B cell (primary cell): ENCODE measurements at places on chromosomes 5 and 9. TPM values are rescaled to one million over a fixed set of nuclear protein-coding genes. Genes with fewer than 3 reads are reported as not detected.

DNA sequence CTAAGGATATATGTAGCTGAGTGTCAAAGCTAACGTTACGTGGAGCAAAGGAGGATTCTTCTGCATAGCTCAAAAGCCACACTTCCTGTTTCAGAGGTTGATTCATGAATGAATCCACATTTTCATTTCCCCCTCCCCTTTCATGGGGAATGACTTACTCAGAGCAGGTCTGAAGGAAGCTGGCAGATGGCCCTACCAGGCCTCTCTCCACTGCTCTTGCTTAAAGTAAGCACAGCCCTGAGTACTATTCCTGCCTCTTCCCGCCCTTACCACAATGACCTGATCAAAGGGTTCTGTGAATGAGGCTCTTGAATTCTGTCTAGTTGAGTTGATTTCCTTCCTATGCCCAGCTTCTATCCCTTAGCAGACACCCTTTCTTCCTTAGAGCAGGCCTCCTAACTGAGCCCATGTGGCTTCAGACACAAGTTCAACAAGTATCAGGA, 6.3 kb downstream of the IGIP start:
- DNase-seq = no peak

GRCh38 chr9:75147638-75148037, 59.3 kb downstream of the OSTF1 start:
- no peak for DNase-seq

DNA sequence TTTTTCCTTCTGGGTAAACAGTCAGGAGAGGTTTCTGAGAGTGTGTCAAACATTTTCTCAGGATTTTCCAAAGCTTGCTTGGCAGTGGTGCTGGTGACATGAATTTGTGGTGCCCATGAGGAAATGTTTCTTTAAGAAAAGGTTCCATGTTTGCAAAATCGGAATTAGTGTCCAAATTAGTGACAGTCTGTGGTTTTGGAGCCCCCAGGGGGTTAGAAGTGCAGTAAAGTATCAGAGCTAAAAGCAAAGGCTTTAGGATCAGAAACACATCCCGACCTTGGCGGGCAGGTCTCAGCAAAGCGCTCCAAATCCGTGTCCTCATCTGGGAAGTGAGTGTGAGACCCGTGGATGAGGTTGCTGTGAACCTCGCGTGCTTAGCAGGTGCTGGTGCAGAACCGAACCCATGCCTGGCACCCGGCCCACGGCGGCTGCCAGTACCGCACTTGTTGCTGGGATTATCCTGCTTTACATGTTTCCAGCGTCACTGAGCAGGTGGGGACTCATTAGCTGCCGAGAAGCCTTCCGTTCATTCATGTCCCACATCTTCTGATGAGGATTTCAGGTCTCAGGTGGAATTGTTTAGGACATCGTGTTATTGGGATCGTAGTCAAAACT, 70.8 kb upstream of the COL5A1 start:
- no peak for DNase-seq

Gene SEMA4D
- total RNA-seq = 215 and 231 TPM in 2 replicates

Gene CCNJL
- 0.36 and 0.67 TPM in 2 replicates for total RNA-seq

Gene FOXI1
- not detected in 2 replicates for total RNA-seq

DNA sequence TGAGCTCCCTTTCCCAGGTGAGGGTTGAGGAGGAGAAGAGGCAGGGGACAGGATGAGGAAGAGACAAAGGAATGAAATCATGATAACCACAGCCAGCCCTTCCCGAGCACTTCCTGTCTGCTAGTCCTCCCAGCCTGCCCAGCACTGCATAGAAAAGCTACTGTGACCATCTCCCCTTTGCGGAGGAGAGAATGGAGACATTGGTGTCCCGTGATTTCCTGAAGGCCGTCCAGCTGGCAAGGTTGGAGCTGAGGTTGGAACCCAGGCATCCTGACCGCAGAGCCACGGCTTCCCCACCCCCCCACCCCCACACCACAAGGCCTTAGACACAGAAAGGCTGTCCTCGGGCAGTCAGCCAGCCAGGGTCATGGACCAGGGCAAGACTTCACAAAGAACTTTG, 131.1 kb upstream of the ICE1 start:
- no peak for DNase-seq

Gene CCDC180
- total RNA-seq = 7.1 and 14.1 TPM in 2 replicates

Gene CDH9
- total RNA-seq = not detected in 2 replicates

Gene EGFL7
- 0.34 TPM in 1 of 2 replicates, not detected in the other for total RNA-seq

GRCh38 chr5:154829589-154830218, 20.7 kb downstream of the FAXDC2 start:
- DNase-seq = no peak

GRCh38 chr5:91257301-91257700, 125.8 kb downstream of the ARRDC3 start:
- DNase-seq = no peak

Gene STPG3
- not detected in 2 replicates for total RNA-seq

DNA sequence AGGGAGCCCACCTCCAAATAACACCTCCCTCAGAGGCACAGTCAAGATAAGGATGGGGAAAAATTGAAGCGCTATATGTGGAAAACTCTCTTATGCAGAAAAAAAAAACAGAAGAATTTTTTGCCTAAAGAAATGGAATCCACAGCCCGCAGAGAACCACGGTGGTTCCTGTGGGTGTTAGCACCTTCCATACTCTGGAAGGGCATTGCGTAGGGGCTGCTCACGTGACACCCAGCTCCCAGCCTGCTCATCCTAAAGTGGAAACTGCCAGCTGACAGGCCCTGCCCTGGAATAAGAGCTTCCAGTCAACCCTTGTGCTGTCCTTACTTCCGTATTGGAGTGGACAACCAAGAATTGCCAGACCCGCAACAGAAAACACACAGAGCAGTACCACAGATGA, 142.5 kb downstream of the FSTL4 start:
- DNase-seq = no peak

DNA sequence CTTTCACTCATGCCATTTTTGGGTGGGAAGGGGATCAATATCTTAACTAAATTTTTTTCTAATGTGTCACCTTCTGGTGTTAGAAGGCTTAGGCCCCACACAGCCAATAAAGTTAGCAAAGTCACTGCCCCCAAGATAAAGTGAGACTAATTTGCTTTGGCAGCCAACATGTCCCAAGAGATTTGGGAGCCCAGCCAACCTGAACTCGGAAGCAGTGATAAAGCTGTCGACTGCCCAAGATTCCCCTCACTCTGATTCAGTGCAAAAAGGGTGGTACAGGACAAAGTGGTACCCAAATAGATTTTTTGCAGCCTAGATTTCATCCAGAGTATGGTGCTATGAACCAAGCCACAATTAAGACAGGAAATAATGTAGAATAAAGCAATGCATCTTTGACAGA, 572.5 kb upstream of the ARRDC3 start:
- no peak for DNase-seq

DNA sequence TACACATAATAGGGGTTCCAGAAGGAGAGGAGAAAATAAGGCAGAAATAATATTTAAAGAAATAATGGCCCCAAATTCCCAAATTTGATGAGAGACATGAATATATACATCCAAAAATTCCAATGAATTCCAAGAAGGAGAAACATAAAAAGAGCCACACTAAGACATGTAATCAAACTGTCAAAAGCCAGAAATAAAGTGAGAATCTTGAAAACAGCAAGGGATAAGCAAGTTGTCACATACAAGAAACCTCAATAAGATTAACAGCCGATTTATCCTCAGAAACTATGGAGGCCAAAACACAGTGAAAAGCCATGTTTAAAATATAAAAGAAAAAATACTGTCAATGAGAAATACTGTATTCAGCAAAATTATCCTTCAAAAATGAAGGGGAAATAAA, 14.5 kb downstream of the CATSPER3 start:
- no peak for DNase-seq

Gene PCDHB5
- total RNA-seq = not detected in 2 replicates

Gene LMBRD2
- total RNA-seq = 9.9 and 10.0 TPM in 2 replicates

DNA sequence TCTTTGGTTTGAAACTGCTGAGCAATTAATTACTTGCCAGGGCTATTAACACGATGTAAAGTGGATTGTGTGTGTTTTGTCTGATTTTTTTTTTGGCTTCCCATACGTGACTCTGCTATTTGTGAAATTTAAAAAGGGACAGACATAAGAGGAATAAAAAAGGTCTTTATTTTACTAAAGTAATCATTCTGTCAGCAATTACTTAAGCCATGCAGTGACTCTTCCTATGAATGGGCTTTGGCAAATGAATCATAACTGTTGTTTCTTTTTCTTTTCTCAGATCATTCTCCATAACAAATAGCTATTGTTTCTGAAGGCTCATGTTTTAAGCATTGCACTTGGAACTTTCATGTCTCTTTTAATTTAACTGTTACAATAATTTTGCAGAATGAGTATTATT, 461.3 kb upstream of the RORB start:
- no peak for DNase-seq

- DNase-seq = no peak
Observed at GRCh38 chr5:111730659-111731382, 26.2 kb downstream of the NREP start.

DNA sequence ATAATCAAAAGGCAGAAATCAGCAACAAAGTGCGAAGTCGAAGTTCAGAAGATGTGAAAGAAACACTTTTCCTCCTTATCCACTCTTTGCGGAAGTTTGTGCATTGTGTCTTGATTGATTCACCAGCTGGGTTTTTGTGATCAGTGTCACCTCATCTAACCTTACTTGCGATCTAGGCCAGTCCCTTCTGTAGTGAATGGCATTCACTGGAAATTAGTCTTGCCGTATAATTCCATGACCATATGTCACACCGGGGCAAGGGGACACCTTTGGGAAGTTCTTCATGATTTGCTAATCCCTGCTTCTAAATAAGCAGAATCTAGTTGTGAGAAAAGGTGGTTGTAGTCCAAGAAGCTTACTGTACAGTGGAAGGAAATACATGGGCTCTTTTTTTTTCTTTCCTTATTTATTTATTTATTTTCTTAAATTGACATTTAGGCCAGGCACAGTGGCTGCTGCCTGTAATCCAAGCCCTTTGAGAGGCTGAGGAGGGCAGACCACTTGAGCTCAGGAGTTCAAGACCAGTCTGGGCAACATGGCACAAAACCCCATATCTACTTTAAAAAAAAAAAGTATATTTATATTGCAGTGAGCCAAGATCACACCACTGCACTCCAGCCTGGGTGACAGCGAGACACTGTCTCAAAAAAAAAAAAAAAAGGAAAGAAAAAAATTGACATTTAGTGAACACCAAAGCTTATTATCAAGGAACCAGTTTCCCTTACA, 7.8 kb downstream of the RAI14 start:
- DNase-seq = no peak

DNA sequence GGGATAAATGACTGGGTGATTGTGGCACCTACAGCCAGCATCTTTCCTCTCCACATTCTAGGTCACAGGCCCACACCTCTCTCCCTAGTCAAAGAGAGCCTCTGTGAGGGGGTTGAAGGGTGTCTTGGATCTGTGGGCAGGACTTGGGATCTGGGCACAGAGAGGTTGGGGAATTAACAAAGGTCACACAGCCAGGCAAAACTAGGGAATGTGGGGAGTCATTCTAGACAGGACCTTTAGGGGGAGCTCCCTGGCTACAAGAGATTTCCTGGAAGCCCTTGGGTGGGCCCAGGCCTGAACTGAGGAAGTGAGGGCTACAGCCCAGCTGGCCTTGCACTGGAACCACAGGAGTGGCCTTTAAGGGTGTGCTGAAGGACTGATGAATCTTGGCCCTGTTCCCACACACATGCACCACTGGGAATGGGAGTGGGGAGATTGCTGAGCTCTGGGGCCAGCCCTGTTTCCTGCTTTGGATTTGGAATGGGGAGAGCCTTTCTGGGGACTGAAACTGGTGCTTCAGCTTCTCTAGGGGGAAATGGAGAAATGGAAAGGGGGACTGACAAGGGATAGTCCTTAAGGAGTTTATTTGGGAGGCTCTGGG, 12.4 kb upstream of the CXXC5 start:
- DNase-seq = peak; percentile 81

Gene TNFSF15
- not detected in 2 replicates for total RNA-seq

DNA sequence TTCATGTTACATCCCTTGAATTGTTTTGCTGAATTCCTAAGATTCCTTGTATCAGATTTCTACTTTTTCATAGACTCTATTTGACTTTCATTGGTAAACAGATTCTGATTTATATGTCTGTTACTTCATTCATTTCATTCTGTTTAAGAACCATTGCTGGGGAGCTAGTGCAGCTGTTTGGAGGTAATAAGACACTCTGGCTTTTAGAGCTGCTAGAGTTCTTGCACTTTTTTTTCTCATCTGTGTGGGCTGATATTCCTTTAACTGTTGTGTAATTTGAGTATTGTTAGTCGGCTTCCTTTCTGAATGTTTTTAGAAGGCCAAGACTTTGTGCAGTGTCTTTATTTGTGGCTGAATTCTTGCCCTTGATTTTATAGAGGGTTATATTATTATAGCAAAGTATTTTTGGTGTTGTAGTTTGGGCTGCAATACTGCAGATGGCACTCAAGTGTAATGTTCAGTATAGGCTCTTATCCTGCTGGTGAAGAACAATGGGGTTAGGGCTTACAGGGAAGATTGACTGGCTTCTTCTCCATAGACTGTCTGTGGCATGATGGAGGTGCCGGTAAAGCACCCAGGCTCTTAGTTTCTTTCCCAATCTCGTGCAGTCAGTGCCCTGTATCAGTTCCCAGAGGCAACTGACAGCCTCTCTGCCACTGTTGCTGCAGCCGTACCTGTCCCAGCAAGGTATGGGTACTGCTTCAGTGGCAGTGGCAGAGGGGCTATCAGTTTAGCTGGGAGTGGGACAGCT, 162.2 kb downstream of the OXCT1 start:
- no peak for DNase-seq

Gene CACNA1B
- total RNA-seq = 0.15 and 0.24 TPM in 2 replicates

DNA sequence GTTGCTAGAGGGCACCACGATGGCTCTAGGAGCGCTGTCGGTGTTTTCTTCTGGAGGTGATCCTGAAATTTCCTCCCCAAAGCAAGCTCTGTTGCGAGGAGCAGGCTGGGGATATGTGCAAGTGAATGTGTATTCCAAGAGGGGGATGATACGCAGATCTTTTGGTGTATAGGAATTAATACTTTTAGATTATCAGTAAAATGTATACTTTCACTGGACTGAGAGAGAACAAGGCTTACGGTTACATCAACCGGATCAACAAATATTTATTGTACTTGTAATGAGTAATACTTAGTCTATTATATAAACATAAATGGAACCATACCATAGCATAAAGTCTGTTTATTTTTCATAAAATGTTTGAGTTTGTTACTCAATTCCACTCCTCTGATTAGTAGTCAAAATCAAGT, 632 bp upstream of the PRKAA1 start:
- no peak for DNase-seq

Gene TAS2R1
- not detected in 2 replicates for total RNA-seq
